ENCODE measurements at places on chromosomes 1 and 21.
A peak's percentile ranks its signal among the peaks of the same experiment; 100 is the strongest.

DNA sequence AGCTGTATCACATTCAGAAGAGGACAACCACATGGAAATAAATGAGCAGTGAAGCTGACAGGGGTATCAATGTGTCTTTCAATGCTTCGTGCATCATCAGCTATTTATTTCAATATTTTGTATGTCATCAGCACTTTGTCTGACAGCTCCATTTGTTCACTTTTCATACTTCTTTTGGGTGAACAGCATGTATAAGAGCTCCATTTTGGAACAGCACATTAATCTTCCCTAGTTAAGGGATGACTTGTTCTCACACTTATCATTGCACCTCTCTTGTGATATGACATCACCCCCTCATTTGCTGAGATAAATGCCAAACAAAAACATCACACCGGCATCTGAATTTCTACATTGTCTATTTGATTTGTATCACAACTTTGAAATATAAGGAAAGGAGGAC, 190.6 kb upstream of the SAMSN1 start:
- DNase-seq = no peak

GRCh38 chr1:8789314-8790214, 27.9 kb downstream of the RERE start:
- peak; percentile 66 for DNase-seq

DNA sequence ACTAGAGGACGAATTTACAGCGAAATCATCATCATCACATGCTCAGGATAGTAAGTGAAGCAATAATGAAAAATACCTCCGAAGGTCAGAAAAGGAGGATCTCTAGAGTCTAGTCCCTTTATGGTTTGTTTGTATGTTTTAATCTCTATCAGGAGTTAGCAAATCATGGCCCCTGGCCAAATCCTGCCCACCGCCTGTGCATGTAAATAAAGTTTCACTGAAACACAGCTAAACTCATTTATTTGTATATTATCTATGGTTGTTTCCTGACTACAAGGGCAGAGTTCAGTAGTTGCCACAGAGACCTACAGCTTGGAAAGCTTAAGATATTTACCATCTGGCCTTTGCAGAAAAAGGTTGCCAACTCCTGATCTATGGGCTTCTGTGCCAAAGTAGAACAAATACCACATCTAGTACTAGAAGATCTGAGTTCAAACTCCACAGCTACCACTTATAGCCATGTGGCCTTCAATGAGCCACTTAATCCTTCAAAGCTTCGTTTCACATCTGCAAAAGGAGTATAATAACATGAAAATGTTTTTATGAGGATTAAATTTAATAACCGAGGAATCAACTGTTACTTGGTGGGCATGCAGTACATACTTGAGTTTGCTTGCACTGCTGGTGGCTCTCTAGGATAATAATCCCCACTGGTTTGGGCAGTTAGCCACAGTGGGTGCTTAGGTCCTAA, 94.0 kb upstream of the KIF26B start:
- DNase-seq = no peak

DNA sequence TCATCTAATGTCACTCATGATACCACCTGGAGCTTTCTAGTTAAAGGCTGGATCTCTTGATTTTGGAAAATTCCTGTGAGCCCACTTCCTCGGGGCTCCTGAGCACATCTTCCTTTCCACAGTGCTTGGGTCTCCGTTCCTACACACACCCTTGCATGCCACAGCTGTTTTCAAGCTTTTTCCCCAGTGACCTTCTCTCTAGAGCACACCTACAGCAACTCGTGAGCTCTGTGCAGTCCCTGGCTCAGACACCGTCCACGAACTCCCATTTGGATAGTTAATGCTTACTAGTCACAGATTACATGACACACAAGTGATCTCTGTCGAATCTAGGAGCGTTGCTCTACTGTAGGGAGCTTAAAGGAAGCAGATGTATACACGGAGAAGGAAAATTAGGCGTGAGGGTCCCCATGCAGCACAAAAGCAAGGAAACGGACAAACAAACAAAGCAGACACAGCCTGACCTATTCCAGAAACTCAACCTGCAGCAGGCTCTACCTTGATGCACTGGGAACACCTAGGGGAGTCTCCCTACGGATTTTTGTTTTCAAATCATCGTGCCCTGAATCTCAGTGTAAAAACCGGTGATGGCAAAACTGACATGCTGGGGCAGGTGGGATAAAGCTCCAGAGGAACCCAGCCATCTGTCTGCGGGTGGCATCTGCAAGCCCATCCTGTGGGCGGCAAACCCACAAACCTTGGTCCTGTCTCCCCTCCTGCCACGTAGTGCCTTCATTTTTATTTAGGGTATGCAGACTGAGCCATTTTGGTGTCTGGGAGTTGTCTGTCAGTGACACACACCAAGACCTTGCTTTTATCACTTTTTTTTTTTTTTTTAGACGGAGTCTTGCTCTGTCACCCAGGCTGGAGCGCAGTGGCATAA, 177.8 kb downstream of the RUNX1 start:
- no peak for DNase-seq

DNA sequence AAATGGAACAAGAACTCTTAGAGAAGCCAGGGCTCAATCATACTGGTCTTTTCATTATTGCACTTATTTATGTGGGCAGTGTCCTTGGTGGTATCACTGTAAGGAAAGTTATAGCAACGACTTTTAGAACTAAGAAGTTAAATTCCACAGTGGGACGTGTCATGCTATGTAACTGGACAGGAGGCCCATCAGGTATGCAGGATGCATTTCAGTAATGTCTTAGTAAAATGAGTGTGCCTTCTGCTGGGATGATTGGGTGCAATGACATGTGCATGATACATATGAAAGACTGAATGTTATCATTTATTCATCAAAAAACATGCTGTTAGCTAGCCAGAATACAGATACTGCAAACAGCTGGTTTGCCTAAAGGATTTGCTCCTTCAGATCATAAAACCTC, 6.9 kb upstream of the ATP1B1 start:
- DNase-seq = no peak

DNA sequence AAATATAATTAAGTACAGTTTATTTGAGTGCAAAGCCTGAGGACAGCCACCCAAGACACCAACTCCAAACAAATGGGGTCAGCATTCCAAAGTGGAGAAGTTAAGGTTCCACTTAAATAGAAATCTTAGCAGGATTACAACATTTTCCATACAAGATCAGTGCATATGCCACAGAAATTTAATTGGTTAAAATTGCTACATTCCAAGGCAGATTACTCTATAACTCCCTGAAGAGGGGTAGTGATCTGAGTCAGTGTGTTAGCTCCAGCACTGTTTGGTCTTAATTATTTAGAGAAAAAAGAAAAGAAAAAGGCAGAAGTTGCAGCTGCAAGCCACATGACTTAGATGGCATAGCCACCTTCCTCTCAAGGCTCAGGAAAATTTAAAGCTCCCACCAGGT, 297.5 kb downstream of the HHIPL2 start:
- no peak for DNase-seq

GRCh38 chr1:96999191-96999590, 277.6 kb downstream of the PTBP2 start:
- DNase-seq = no peak

- peak; percentile 73 for DNase-seq
Measured at GRCh38 chr1:68819190-68819829, 322.4 kb upstream of the DEPDC1 start.

GRCh38 chr1:44423591-44424537, 18.8 kb downstream of the RNF220 start:
- DNase-seq = no peak

DNA sequence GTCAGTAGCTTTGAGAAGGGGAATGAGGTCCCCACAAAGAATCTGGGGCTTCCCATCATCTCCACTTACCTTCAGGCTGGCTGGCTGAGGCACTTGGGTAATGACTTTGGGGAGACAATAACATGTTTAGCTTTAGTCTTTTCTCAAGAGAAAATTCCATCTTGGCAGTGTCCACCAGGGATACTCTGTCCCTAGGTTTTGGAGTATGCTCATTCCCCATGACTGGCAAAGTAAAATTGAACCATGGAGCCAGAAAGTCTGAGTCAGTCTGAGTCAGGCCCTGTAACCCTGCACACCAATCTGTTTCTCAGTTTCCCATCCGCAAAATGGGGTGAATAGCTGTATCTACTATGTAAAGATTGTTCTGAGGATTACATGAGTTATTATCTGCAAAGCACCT, 28.2 kb downstream of the RUNX1 start:
- no peak for DNase-seq

GRCh38 chr1:224513787-224514209, 79.2 kb upstream of the WDR26 start:
- peak; percentile 85 for DNase-seq

GRCh38 chr1:209072481-209072880, 511.0 kb upstream of the CAMK1G start:
- DNase-seq = no peak

GRCh38 chr1:92291372-92291999, 7.3 kb downstream of the GLMN start:
- peak; percentile 79 for DNase-seq

GRCh38 chr1:55670331-55671082, 455.3 kb upstream of the USP24 start:
- peak; percentile 14 for DNase-seq

- DNase-seq = no peak
Measured at GRCh38 chr21:34926803-34927467, 122.2 kb downstream of the RUNX1 start.

DNA sequence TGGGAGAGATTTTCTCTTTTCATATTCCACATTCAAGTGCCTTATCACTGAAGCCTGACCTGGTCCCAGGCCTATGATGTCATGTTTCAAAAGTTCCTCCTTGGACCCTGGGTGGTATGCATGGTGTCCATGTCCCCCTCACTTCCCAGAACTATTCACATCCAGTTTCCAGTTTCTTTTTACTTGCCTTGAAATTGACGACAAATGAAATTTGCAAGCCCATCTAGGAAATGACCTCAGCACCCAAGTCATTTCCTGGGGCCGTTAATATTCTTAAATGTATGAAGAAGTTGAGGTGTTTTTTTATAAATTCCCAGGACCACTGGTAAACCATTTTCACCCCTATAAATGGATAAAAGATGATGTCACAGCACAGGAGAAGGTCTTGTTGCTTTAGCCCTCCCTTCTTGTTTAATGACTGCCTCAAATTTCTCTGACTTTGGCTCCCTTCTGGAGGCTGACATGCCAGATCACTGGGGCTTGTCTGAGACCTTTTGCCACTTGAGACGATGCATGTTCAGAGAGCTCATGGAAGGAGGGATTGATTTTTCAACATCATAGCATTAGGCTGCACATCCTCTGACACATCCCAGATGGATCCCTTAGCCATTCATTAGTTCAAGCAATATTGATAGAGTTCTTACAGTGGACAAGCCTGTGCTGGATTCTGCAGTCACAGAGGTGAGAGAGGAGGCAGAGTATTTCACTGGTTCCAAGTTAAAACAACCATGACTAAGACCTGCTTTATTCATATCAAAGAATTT, 221.3 kb downstream of the PLPP3 start:
- DNase-seq = no peak

GRCh38 chr1:95168761-95169351, 51.7 kb downstream of the TLCD4 start:
- no peak for DNase-seq

- peak; percentile 89 for DNase-seq
Measured at GRCh38 chr1:223645903-223646302, 19.6 kb downstream of the CAPN8 start.

- no peak for DNase-seq
Measured at GRCh38 chr1:209924390-209924789, 13.6 kb upstream of the SYT14 start.

GRCh38 chr1:56397811-56398231, 181.5 kb downstream of the PLPP3 start:
- no peak for DNase-seq

GRCh38 chr1:204923201-204923600, 52.5 kb downstream of the NFASC start:
- no peak for DNase-seq

DNA sequence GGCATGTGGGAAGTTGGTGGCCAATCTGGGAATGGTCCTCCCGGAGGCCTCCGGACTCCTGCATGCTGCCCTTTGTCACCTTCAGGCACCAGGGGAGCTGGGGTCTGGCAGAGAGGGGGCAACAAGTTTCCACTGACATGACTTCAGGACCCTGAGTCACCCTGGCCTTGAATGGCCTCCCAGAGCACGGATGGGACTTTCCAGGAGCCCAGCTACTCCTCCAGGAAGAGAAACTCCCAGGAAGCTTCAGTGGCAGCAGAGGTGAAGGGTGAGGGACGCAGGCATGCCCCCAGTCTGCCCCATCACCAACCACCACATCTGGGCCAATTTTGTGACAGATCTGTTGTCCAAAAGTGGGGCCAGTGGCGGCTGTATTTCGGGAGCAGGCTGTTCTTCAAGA, 55.9 kb upstream of the WASF2 start:
- no peak for DNase-seq

GRCh38 chr1:75589637-75590036, 21.3 kb downstream of the SLC44A5 start:
- DNase-seq = no peak

- DNase-seq = no peak
Measured at GRCh38 chr1:170864238-170864637, 71.1 kb upstream of the MROH9 start.

DNA sequence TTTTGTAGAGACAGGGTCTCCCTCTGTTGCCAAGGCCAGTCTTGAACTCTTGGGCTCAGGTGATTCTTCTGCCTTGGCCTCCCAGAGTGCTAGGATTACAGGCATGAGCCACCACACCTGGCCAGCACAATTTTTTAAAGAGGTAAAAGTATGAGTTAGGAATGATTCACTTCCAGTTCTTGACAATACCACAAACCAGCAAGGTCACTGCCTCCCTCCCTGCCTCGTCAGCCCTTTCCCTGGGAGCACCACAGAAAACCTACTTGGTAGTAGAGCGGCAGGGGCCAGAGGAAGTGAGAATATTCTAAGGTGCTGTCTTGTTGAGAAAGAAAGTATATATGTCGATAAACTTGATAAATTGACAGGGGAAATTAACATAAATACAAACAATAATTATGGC, 10.8 kb upstream of the CDA start:
- no peak for DNase-seq

DNA sequence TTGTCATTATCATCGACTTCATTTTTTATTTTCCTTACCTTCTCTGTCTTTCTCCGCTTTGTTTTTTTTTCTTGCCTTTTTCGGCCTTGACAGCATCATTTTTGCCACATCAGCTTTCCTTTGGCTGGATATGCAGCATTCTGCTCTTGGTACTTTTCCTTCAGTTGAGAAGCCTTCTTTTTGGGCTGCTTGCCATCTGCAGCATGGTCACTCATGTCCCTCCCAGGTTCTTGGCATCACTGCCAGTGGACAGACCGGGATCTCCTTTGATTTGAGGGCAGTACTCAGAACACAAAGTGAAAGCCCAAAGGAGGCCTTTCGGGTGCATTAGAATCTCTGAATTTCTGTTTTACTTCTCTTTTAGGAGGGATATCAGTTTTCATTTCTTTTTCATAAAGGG, 3.7 kb upstream of the PARP1 start:
- DNase-seq = no peak

GRCh38 chr1:110235834-110236682, 25.9 kb downstream of the KCNC4 start:
- no peak for DNase-seq

GRCh38 chr1:4369335-4369734, 285.1 kb upstream of the AJAP1 start:
- DNase-seq = no peak

DNA sequence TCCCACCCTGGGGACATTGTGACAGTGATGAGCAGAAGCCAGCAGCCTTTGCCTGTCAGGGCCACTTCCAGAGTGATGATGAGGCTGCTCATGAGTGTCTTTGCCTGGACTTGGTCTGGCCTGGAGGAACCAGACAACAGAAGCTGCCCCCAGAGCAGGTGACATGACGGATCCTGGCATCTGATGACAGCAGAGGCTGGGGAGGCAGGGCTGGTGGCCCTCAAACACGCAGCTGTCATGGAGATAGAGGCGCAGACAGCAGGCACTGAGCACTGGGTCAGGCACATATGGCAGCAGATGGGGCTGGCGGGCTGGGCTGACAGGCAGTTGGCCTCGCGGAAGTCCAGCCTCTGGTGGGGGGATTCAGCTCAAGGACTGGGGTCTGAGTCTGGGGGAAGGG, 66.4 kb upstream of the STUM start:
- no peak for DNase-seq
